ENCODE measurements at places on chromosomes 12 and 14.
A peak's percentile ranks its signal among the peaks of the same experiment; 100 is the strongest.

DNA sequence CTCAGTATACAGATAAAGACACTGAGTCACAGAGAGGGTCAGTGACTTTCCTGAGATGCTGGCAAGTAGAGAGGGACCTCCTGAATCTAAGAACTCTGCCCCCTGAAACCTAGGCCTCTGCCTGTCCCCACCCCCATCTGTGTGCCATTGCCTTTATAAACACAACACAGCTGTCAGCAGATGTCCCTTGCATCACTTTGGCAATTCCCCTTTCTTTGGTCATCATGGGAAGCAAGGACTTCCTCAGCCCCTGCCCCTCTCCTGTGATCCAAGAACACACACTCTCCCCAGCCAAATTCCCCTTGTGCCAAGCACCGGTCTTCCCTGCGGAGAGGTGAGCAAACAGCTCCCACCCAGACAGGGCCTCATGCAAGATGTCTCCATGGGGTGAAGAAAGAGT lies 8.3 kb downstream of the TSPAN11 start:
- DNase-seq = no peak

DNA sequence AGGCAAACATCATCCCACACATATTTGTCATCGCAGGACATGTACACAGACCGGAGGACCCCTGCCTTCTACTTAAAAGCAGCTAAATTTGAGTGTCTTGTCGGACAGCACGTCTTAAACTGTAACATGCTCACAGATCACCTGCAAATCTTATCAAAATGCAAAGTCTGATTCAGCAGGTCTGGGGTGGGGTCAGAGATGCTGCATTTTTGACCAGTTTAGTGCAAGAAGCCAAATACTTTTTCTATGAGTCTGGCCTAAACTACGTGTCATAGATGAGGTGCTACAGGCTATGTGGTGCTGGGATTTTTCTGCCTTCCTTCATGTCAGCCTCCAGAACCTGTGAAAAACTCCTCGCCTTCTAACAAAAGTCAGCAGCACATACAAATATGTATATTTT lies 178.8 kb upstream of the LHX5 start:
- DNase-seq = no peak

- DNase-seq = no peak
Measured at GRCh38 chr14:65940056-65940735, 527.7 kb downstream of the FUT8 start.

DNA sequence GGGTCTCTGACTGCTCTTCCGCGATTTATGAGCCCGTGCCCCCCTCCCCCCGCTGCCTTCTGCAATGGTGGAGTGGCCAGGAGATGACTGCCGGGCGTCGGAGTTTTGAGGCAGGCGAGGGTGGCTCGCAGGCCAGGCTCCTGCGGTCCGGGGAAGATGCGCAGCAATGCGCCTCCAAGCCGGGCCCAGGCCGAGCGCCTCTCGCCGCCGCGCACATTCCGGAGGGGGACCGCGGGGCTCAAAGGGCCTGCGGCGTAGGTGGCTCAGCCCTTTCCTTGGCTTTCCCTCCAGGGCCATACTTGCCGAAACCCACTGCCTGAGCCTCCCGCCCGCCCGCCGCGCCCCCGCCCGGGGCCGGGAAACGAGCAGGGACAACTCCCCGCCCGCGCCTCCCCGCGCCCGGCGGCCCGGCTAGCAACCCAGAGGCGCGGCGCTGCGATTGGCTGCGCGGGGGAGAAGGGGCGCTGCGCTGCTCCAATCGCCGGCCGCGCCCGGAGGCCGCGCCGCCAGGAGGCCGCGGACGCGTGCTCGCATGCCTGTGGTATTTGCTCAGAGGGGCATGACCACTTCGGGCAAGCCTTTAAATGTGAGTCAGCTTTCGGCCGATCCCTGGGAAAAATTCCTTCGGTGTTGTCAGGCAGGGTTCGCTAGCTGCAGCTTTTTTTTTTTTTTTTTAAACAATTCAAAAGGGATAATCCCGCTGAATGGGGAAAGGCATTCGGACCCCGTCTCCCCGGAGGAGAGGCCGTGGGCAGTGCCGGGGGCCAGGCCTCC lies 157.9 kb upstream of the PARP11 start:
- DNase-seq = peak; percentile 91

GRCh38 chr14:53742233-53742620 lies 214.4 kb downstream of the BMP4 start:
- no peak for DNase-seq

DNA sequence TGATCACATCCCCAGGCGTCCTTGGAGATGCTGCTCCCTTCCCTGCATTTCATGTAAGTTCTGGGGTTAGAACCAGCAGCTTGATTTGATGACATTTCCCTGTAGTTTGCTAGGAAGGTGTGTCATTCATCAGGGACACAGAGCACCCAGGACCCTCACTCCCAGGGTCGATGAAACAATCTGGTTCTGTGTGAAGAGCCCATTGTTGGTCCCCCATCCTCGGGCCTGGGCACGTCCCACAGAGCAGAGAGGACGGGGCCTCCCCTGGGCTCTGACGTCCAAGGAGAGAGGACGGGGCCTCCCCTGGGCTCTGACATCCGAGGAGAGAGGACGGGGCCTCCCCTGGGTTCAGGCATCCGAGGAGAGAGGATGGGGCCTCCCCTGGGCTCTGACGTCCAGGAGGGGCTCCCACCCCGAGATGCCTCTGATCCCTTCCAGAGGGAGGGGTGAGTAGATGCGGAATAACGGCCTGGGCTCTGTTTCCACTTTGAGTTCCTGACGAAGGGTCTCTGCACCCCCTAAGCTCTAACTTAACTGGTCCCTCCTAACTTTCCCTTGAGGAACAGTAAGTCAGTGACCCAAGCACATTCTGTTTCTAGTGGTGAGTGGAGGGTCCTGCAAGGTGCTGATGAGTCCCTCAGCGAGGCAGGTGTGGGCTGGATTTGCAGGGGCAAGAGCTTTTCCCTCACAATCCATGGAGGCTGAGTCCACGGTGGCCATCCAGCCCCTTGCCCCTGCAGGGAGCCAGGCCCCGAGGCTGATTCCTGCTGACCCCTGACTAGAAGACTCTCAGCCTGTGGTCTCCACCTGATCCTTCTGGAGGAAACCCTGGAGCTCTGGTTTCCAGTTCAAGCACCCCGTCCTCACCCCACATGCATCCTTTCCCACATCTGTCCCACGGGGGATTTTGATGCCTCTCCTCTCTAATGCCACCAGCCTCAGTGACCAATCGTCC lies 35.5 kb upstream of the SFSWAP start:
- no peak for DNase-seq

DNA sequence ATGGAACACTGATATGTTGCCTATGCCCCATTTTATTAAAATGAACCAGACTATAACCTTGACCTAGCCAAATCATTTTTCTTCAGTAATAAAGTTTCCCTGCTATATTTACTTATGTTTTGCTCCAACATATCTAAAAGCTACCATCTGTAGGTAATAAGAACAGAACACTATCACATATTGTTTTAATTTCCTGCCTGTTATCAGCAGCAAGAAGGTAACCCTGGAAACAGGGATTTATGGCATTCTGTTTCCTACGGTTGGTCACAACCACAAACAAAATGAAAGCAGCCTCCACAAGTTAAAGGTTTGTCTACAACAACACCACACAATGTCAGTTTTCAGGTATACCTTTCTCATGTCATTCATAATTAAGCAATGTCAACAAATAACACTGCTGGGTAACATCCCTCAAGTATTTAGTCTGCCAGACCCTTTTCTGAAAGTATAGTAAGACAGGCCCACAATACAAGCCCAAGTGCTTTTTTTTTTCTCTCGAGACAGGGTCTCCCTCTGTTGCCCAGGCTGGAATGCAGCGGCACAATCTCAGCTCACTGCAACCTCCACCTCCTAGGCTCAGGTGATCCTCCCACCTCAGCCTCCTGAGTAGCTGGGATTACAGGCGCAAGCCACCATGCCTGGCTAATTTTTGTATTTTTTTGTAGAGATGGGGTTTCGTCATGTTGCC lies 25.5 kb downstream of the GCH1 start:
- DNase-seq = no peak

- DNase-seq = no peak
Measured at GRCh38 chr12:8057839-8058238, 8.3 kb downstream of the C3AR1 start.

GRCh38 chr14:23610815-23611289 lies 25.3 kb upstream of the DHRS2 start:
- DNase-seq = no peak

DNA sequence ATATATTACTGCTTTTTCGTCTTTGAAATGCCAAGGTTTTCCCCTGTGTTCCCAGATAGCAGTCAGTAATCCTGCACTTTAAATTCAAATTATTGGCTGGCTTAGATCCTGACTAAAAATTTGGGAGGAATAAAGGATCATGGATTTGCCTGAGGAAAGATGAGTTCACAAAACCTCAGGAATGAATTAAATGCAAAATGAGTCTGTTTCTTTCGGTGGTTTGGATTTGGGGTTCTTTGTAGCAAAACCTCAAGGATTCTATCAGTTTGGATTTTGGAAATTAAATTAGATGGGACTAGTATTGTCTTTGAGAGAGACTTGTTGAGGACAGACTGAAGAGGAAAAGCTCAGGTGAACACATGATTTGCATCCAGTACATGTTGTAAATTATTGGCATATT lies 36.1 kb downstream of the PPFIBP1 start:
- no peak for DNase-seq

DNA sequence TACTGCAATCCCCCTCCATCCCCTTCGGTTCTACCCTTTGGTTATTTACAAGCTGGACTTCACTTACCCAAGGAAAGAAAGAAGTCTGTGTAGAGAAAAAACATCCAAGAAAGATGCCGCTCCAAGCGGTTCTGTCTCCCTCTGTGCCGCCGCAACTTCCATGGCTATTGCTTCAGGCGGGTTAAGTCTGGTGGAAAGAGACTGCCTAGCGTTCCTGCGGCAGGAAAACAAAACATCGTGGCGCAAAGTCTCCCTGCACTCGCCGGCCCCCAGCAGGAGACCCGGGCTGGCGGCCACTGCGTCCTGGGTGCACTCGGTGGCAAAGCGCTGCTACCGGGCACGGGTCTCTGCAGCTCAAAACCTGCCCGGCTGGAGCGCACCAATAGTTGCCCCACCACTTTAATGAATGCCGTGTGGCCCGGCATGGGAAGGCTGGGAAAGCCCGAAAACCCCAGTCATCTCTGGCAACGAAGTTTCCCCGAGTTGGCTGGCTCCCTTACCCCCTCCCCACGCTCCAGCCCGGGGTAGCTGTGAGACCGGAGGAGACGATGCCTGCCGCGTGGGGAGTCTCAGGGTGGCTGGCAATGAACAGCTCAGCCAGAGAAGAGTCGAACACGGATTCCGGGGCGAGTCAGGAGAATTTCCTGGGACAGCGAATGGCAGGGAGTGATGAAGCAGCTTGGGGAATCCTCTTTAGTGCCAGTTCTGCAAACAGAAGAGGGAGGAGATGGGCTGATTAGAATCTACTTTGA lies 3.5 kb upstream of the KCNK10 start:
- DNase-seq = no peak

- no peak for DNase-seq
Measured at GRCh38 chr12:122183588-122183940, 641 bp downstream of the LRRC43 start.

DNA sequence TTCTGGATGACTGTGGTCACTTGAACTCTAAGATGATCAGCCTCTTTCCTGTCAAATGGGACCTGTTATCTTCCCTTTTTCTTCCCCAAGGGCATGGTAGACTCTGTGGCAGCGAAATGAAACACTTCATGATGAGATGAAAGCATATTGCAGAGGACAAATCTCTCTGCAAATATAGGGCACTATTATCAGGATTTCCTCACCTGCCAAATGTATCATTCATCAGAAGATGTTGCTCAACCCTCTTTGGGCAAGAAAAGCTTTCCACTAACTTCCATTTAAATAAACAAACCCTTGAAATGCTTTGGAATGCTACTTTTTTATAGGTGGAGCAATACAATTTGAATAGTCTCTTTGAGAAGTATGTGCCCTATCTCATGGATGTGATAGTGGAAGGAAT lies 105.0 kb downstream of the DNAH10 start:
- DNase-seq = no peak

GRCh38 chr12:52759218-52759617 lies 17.9 kb downstream of the KRT76 start:
- DNase-seq = no peak

GRCh38 chr14:92585981-92586937 lies 72.7 kb downstream of the RIN3 start:
- DNase-seq = no peak

- no peak for DNase-seq
Measured at GRCh38 chr14:50127802-50128201, 11.4 kb upstream of the VCPKMT start.

- no peak for DNase-seq
Measured at GRCh38 chr12:75725521-75726111, 214.2 kb upstream of the KRR1 start.

- DNase-seq = no peak
Measured at GRCh38 chr12:40103043-40103442, 2.8 kb downstream of the SLC2A13 start.

DNA sequence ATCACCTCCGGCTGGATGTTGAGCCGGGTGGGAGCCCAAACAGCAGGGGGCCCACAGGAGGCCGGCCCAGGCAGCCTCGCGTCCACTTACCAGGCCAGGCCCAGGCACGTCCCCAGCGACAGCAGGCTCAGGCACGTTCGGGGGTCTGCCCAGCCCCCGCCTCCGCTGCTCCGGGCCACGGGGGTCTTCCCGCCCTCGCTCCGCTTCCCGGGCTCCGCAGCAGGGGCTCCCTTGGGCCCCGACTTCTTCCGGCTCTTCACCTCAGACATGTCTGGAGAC lies 216 bp downstream of the IKBIP start:
- DNase-seq = no peak

GRCh38 chr12:2284321-2284813 lies 231.6 kb downstream of the CACNA1C start:
- DNase-seq = no peak

- DNase-seq = no peak
Measured at GRCh38 chr14:96525452-96525851, 23.3 kb downstream of the PAPOLA start.

GRCh38 chr12:75944097-75944904 lies 87.3 kb downstream of the PHLDA1 start:
- DNase-seq = no peak

- DNase-seq = no peak
Measured at GRCh38 chr12:64903479-64904152, 79.2 kb downstream of the TBC1D30 start.

GRCh38 chr14:25046301-25046943 lies 3.5 kb downstream of the STXBP6 start:
- no peak for DNase-seq

GRCh38 chr14:100303179-100303578 lies 3.1 kb downstream of the SLC25A29 start:
- no peak for DNase-seq

- no peak for DNase-seq
Measured at GRCh38 chr12:78530100-78530765, 334.3 kb upstream of the SYT1 start.

All from left kidney (tissue), 8 donors.